ENCODE measurements at places on chromosomes 6 and 20. TPM values are rescaled to one million over a fixed set of nuclear protein-coding genes. Genes with fewer than 3 reads are reported as not detected.

- no peak overlapping the region for H3K4me3 ChIP-seq
- H3K4me1 ChIP-seq, result no peaks in the 10 kb centered on the region
- H3K36me3 ChIP-seq, result no peaks in the 10 kb centered on the region
- DNase-seq, result no peak
- no peaks in the 10 kb centered on the region for H3K27me3 ChIP-seq
These were observed 205.6 kb downstream of the QKI start for GRCh38 chr6:163620101-163620500.

DNA sequence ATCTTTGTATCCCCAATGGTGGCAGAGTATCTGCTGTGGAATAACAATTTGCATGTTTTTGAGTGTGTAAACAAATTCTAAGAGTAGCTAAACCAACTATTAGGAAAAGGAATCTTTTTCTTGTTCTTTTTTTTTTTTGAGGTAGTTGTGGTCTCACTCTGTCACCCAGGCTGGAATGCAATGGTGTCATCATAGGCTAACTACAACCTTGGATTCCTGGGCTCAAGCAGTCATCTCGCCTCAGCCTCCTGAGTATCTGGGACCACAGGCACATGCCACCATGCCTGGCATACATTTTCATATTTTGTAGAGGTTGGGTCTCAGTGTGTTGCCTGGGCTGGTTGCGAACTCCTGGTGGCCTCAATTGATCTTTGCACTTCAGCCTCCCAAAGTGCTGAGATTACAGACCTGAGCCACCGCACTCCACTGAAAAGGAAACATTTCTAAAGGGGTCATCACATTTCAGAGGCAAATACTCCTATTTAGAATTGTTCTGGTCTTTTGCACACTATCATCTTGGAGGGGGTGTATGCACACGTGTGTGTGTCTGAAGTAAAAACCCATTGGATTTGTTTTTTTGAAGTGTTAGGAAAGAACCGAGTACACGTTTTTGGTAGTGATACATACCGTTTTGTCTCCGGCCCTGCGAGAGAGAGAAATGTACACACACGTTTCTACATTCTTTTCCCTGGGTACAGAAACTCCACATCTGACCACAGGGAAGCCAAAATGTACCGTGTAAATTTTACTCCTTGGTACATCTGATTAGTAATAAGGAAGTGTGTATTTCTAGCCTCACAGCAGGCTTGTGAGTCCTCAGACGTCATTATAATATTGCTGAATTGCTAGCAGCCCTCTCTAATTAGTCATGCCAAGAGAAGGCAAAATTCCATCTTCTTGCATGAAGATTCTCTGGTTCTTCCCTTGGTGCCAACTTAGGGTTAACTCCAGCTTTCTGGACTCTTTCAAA lies 183.6 kb downstream of the JARID2 start:
- H3K4me3 ChIP-seq, result no peak overlapping the region
- H3K27ac ChIP-seq, result no peak overlapping the region
- H3K27me3 ChIP-seq, result no peaks in the 10 kb centered on the region
- no peak for DNase-seq
- H3K36me3 ChIP-seq, result peaks cover 2% of the 10 kb centered on the region

Gene RSPO3
- not detected for total RNA-seq

DNA sequence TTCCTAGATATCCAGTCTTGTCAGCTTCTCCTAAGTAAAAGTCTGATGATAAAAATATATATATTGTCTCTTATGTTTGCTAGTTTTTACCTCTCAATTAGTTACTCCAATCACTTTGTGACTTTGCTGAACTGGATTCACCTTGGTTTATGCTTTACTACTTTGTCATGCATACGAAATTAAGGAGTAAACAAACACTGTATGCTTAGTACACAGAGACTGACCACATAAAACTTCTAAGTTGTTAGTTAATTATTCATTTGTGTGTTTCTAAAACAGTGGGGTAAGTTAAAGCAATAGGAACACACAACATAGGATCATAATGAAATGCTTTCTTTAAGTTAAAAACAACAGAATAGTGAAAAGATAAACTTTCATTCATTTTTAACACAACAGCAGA lies 877.3 kb upstream of the MAP3K7 start:
- no peaks in the 10 kb centered on the region for H3K36me3 ChIP-seq
- H3K27ac ChIP-seq, result no peak overlapping the region
- H3K4me1 ChIP-seq, result no peaks in the 10 kb centered on the region
- DNase-seq, result no peak
- H3K27me3 ChIP-seq, result no peaks in the 10 kb centered on the region

Gene CDH4
- total RNA-seq, result 0.64 TPM
